Glutamatergic neuron (in vitro differentiated cells): ENCODE measurements at places on chromosomes 7 and 10. TPM values are rescaled to one million over a fixed set of nuclear protein-coding genes. Genes with fewer than 3 reads are reported as not detected.

FAM25G gene
- not detected for total RNA-seq

HABP2 gene
- total RNA-seq = not detected

MKI67 gene
- 14.7 TPM for total RNA-seq

MEOX2 gene
- total RNA-seq = 0.39 TPM

FGFR2 gene
- total RNA-seq = 7.4 TPM

IQCE gene
- 12.0 TPM for total RNA-seq

TNS3 gene
- total RNA-seq = 3.8 TPM
